Spinal cord (tissue), 10 donors: ENCODE measurements at places on chromosomes 2 and 18.

GRCh38 chr2:127388423-127389164 lies 819 bp upstream of the MAP3K2 start:
- no peak for DNase-seq

DNA sequence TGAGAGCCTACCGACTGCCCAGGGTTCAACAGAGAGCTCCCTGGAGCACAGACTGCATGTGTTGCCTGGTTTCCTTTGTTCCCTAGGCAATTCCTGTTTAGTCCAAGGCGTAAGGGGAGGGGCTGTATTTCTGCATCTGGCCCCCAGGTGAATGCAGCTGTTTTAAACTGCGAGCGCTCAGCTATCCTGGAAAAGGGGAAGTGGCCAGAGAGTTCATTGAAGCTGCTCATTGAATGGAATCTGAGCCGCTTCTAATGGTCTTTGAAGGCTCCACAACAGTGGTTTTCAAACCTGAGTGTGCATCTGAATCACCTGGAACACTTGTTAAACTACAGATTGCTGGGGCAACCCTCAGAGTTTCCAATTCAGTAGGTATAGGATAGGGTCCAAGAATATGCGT lies 18.1 kb downstream of the MAPK4 start:
- DNase-seq: no peak

DNA sequence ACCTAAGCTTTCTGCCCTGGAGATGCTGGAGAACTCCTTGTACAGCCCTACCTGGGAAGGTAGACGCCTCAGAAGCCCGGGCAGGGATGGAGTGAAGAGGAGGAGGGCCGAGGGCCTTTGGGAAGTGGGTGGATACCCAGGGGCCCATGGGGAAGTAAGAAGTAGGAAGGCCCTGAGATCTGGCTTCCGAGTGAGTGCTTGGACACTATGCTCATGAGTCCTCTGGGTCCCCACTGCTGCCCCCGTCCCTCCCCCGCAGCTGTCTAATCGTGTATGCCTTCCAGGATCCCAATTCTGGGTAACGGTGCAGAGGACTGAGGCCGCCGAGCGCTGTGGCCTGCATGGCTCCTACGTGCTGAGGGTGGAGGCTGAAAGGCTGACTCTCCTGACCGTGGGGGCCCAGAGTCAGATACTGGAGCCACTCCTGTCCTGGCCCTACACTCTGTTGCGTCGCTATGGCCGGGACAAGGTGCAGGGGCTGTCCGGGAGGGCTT lies 1.1 kb downstream of the DOK1 start:
- no peak for DNase-seq

GRCh38 chr18:58284699-58285448 lies 240.8 kb downstream of the NEDD4L start:
- DNase-seq: no peak

GRCh38 chr2:42974721-42975717 lies 182.6 kb upstream of the HAAO start:
- DNase-seq: no peak

DNA sequence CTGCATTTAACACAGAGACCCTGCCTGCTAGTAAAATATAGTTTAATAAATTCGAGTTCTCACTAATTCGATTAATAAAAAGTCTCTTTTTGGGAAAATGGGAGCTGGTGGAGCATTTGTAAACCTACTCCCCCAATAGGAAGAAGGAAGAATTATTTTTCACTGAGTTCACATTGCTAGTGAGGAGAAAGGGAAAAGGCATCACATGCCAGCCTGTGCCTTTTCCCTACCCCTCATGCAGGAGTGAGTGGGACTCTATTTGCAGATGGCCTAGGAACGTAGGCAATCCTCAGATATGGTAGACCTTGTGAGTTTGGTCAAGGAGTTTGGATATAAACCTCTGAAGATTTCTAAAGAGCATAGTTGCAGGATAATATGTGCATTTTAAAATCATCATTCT lies 218.4 kb upstream of the TRIB2 start:
- no peak for DNase-seq

GRCh38 chr18:21194871-21195771 lies 46.9 kb upstream of the GREB1L start:
- DNase-seq: peak; percentile 35

DNA sequence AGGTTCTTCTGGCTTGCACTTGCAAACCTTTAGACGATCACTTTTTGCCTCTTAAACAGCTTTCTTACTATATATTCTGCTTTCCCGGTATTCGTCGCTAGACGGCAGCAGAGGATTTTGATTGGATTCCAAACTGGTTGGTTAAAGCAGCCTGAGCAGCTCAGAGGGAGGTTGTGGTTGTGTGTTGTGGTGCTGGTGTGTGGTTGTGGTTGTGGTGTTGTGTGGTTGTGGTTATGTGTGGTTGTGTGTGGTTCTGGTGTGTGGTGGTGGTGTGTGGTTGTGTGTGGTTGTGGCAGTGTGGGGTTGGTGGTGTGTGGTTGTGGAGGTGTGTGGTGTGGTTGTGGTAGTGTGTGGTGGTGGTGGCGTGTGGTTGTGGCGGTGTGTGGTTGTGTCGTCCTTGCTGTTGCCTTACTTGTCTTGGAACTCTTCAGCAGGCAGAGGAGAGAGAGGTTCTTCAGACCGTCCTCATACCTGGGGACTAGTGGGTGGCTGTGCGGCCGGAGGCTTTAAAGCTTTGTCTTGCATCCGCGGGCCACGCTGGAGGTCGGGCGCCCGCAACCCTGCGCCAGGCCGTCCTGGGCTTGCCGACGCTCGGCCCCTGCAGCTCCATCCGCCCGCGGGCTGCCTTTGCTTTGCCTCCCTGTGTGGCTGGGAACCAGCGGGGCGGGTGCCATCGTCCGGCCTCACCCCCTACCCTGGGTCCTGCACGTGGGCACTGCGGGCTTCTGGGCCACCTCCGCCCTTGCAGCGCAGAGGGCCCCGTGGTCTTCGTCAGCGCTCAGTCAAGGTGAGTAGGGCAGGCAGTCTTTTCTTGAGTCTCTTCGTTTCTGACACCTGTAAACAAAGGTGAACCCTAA lies 190.8 kb downstream of the ARHGAP28 start:
- peak; percentile 51 for DNase-seq

DNA sequence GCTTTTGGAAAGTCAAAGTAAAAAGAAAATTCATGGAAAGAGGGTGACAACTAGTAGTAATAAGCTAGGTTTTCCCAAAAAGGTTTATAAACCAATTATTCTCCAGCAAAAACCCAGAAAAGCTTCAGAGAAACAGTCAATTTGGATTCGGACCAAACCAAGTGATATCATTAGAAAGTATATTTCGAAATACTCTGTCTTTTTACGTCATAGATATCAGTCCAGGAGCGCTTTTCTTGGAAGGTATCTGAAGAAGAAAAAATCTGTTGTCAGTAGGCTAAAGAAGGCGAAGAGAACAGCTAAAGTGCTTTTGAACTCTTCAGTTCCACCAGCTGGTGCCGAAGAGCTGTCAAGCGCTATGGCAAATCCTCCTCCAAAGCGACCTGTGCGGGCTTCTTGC lies 36.6 kb downstream of the ZDBF2 start:
- no peak for DNase-seq

GRCh38 chr18:28050545-28050944 lies 126.4 kb downstream of the CDH2 start:
- no peak for DNase-seq

GRCh38 chr2:99890568-99891427 lies 251.6 kb downstream of the AFF3 start:
- DNase-seq: no peak

DNA sequence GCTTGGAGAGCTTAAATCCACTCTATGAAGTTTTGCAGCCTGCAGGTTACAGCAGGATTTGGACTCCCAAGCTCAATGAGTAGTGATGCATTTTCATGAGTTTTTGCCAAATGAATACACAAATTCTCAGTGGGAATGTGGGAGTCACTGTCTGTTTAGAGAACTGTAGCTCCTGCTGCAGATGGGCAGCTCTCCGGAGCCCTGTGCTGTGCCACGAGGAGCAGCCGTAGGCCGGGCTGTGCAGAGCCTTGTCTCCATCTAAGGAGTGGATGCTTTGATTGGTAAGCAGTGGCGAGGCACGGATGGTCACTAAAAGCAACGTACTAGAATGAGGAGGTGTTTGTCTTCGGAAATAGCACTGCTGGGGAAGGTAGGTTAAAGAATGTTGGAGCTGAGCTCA lies 96.0 kb upstream of the NFATC1 start:
- no peak for DNase-seq

GRCh38 chr2:2743164-2743571 lies 412.1 kb upstream of the MYT1L start:
- DNase-seq: peak; percentile 60

DNA sequence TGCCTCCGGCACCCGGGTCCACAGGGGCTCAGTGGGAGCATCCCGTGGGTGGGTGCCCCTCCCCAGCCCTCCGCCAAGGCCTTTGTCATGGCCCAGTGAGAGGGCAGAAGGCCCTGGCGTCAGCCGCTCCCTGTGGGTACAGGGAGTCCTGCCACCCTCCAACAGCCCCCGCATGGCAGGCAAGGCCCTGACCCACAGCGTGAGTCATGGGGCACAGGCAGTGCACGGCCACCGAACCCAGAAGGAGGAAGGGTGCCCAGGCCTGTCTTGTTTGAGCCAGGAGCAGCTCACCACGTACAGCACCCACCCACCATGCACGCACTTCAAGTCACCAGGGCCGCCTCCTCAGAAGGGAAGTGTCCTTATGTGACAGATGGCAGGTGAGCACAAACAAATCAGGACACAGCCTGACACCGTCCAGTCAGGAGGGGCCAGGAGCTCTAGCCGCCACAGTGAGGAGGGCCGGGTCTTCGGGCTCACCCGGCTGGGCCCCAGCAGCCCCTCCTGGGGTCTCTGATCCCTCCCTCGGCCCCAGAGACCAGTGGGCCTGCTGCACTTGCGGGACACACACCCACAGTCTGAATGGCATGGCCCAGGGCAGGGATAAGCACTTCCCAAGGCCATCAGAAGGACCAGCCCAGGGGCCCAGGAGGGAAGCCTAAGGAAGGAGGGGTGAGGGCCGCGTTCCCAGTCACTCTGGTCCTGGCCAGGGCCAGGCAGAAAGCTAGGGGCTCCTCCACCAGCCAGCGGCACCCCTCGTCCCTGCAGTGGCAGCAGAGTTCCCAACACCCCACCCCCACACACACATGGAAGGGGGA lies 25.8 kb downstream of the BIN1 start:
- DNase-seq: no peak

GRCh38 chr2:146576339-146577111 lies 1268.3 kb upstream of the ACVR2A start:
- no peak for DNase-seq

DNA sequence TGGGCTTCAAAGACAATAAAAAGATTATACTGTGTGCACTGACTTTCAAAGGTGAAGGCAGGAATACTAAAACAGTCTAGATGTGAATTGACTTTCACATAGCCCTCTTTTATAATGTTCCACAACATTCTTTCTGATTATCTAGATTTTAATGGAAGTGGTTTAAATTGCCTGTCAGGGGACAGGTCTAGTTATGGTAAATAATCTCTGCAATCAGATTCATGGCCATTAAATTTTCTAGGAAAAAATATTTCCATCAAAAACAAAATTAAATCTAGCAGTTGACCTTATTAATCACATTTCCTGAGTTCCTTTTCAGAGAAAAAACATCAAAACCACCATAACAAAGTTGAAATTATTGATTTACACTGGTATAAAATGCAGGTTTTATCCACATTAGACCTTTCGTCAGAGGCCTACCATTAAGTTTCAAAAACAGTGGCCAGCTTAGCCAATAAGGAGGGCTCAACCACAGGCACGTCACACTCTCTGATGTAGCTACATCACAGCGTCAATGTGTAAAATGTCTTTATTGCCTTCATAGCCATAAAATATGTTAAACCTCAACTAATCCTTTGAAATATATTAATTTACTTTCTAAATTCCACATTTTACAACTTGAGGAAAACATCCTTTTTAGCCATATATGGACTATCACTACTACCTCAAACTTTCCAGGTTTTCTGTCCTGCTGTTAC lies 79.4 kb downstream of the NOL10 start:
- DNase-seq: no peak

GRCh38 chr2:102834523-102835273 lies 72.9 kb downstream of the TMEM182 start:
- no peak for DNase-seq

GRCh38 chr2:230868947-230869913 lies 4.5 kb downstream of the ITM2C start:
- no peak for DNase-seq

GRCh38 chr2:65368468-65368867 lies 63.9 kb downstream of the SPRED2 start:
- no peak for DNase-seq

GRCh38 chr18:13003466-13003896 lies 12.3 kb downstream of the CEP192 start:
- no peak for DNase-seq

- no peak for DNase-seq
Measured at GRCh38 chr2:113124984-113125855, 2.2 kb upstream of the IL1RN start.

DNA sequence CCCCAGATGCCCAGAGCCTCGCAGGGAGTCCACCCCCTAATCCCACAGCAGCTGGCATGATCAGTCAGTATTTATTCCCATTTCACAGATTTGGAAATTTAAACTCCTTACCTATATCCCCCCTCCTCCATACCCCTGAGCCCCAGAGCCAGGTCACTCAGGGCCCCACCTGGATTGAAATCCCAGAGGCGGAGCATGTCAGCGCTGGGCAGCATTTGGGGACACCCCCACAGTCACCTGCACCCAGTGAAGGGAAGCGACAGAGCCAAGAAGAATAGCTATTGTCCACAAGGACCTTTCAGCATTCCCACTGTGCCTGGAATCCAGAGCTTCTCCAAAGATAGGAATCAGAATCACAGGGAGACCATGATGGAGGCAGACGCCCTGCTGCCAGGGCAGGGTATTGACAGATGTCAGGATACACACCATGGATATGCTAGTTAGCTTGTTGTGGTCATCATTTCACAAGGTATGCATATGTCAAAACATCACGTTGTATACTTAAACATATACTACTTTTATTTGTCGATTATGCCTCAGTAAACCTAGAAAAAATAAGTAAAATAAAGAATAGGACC lies 968 bp upstream of the ASTL start:
- no peak for DNase-seq

- no peak for DNase-seq
Measured at GRCh38 chr18:71450257-71450656, 1093.9 kb downstream of the CBLN2 start.

GRCh38 chr18:76975577-76976110 lies 153.3 kb downstream of the ZNF236 start:
- no peak for DNase-seq

- no peak for DNase-seq
Measured at GRCh38 chr2:220279840-220280239, 652.4 kb downstream of the SLC4A3 start.

- DNase-seq: no peak
Measured at GRCh38 chr2:201806442-201807170, at the start of gene CDK15. Gene CDK15, plus strand, starts transcription at chr2:201806537. Its CDS starts 128 bp downstream, at chr2:201806665.

DNA sequence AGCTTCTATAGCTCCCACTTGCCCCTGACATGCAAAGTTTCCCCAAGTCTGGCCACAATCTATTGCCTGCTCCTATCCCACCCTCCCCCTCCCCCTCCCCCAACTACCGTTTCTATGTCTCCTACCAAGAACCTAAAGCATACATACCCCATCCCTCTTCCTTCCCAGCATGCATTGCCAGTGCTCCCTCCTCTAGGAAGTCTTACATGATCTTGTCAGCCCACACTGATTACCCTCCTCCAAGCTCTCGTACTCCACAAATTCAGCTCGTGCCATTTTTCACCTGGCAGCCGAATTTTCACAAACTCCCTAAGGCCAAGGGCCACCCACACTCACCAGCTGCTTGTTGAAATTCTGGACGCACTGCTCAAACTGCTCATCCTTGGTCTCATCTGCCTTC lies 30.7 kb downstream of the BIN1 start:
- DNase-seq: no peak
